Osteocyte (in vitro differentiated cells): ENCODE measurements at places on chromosomes 1 and 21. TPM values are rescaled to one million over a fixed set of nuclear protein-coding genes. Genes with fewer than 3 reads are reported as not detected.

The CYP4Z1 gene
- not detected in 2 replicates for total RNA-seq

GRCh38 chr21:41479686-41480085 is 28.3 kb downstream of the TMPRSS2 start:
- DNase-seq = no peak

The CFAP126 gene
- total RNA-seq = not detected in 2 replicates

- no peak for DNase-seq
Measured at GRCh38 chr1:82893712-82894470, 1093.2 kb downstream of the ADGRL2 start.

- DNase-seq = no peak
Measured at GRCh38 chr1:8217011-8217711, 100.8 kb upstream of the SLC45A1 start.

The ARHGEF16 gene
- 3.2 and 4.3 TPM in 2 replicates for total RNA-seq

DNA sequence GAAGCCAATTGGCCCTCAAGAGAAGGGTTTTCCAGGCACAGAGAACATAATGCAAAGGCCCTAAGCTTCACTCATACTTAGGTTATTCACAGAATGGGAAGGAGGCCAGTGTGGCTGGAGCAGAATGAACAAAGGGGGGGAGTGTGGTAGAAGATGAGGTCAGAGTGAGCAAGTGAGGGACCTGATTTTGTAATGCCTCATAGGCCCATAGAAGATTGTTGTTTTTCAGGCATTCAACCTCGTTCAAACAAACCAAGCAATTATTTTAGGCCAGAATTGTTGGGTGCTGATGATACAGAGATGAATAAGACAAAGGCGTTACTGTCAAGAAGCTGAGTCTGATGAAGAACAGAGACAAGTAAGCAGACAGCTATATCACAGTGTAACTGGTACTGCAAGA is 54.5 kb upstream of the RAP1A start:
- no peak for DNase-seq

GRCh38 chr1:200290010-200290685 is 119.7 kb downstream of the ZNF281 start:
- no peak for DNase-seq

The GBP4 gene
- total RNA-seq = not detected in 2 replicates

DNA sequence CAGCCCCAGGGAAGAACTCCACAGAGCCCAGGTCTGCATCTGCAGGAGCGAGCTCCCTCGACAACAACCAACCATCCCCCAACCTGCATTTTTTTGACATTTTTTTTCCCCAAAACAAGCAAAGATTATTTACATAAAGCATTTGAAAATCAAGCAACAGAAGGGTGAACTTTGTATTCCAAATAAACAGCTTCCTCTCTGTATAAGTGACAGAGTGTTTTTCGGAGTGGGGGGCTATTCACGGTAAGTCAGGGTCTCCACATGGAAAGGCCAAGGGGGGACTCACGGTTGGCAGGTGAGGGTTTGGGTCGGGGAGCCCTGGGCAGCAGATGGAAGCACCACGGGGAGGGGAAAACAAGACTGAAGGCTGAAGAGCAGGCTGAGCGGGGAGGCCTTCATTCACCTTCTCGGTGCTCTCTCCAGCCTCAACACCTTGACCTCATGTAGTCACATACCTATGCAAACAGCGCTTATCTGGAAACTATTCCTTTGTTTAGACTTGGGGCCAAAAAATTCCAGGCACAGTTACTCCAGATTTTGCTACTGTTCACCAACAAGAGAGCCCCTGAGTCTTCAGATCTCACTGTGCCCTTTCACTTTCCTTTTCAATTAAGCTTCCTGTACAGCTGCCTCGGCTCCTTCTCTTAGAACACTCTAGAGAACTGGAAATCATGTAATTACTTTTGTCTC is 27.6 kb downstream of the C2CD2 start:
- DNase-seq = no peak

DNA sequence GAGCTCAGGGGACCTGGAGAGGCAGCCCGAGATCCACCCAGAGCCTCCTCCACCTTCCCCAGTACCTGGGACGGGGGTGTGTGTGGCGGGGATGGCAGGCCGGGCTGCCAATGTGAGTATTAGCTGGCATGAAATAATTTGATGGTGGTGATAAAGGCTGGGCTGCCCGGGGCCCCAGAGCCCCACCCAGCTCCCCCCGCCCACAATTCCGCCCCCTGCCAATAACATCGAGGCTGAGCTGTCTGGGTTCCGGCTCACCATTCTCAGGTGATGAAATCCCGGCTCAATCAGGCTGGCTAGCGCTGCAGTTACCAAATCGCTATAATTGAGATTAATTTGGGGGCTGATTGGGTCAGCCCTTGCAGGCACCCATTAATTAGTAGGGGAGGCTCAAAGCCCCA is 103.8 kb upstream of the CASZ1 start:
- DNase-seq = no peak

- no peak for DNase-seq
Measured at GRCh38 chr1:83997631-83998030, 1.3 kb downstream of the TTLL7 start.

- no peak for DNase-seq
Measured at GRCh38 chr1:155030243-155030795, 3.3 kb downstream of the DCST2 start.

The AIRE gene
- total RNA-seq = not detected in 2 replicates

The KISS1 gene
- total RNA-seq = not detected in 2 replicates

The RNU1-2 gene
- total RNA-seq = 2,650 and 2,859 TPM in 2 replicates

The IL23R gene
- total RNA-seq = not detected in 2 replicates

The FCGR1A gene
- total RNA-seq = not detected in 2 replicates

GRCh38 chr1:2255420-2256369 is 27.6 kb downstream of the SKI start:
- DNase-seq = no peak

The CRYAA gene
- total RNA-seq = not detected in 2 replicates

DNA sequence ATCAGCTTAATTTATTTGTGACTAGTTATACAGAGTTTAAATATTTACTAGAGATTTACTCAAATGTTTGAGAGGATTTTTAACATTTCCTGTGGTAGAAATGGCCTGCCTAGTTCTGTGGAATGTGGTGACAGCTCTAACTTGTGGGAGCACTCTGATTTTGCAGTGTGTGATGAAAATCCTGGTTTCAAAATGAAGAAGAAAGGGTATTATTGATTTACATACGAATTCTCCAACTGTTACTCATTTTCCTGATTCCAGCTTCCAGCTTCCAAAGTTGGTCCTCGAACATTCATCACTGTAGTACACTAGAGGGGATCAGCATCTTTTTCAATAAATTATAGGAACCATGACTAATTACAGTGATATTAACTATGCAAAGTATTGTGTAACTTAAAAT is 462.7 kb upstream of the PKN2 start:
- no peak for DNase-seq

DNA sequence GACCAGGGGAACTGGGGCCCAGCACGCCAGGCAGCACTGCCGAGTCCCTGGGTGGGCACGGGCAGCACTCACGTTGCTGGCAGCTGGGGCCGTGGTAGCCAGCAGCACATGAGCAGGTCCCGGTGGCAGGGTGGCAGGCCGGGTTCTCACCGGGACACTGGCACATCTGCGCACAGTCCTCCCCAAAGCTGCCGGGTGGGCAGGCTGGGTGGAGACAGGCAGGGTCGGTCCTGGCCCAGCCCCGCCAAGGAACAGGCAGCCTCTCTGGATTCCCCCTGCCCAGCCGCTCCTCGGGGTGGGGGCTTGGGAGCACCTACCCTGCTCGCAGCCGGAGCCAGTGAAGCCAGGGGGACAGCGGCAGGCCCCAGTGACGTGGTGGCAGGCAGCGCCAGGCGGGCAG is 42.5 kb downstream of the ARHGEF16 start:
- no peak for DNase-seq

- no peak for DNase-seq
Measured at GRCh38 chr1:65235867-65236805, 73.2 kb upstream of the DNAJC6 start.

DNA sequence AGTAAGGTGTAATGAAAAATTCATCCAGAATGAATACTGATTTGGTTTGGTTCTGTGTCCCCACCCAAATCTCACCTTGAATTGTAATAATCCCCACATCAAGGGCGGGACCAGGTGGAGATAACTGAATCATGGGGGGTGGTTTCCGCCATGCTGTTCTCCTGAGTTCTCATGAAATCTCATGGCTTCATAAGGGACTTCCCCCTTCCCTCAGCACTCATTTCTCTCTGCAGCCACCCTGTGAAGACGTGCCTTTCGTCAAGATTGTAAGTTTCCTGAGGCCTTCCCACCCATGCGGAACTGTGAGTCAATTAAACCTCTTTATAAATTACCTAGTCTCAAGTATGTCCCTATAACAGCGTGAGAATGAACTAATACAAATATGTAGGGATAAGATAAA is 5.5 kb upstream of the SYNJ1 start:
- DNase-seq = no peak

The OR2M2 gene
- total RNA-seq = not detected in 2 replicates

The S100A4 gene
- total RNA-seq = 337 and 353 TPM in 2 replicates

DNA sequence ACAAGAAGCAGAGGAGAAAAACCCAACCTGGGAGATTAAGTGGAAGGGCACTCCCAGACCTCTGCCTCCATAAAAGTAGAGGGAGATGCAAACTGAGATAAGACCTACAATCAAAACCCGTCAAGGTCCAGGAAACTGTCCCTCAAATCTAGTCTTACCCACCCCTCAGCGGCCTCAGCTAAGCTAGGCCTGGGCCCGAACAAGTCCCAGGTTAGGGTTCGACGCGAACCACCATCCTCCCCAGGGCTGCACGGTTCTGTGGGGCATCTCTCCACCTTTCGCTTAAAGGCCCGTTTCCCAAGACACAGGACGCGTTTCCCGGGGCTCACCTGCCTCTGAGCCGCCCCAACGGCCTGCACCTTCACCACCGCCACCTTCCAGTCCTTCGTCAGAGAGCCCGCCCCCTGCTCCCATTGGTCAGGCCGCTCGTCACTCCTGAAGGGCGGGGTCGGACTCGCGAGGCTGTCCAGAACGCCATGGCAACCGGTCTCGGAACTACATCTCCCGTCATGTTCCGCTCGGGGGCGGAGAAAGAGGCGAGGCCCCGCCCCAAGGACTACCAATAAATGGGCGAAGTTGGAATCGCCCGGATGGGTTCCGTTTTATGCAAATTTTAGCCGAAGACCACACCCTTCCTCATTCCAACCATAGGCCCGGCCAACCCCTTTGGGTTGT is at the start of gene CRYZL1:
Gene CRYZL1, minus strand, starts transcription at position 390 of the 675 bp plus-strand sequence. CDS start 10,190 bp downstream, outside the sequence.
- DNase-seq = peak; percentile 100

The IFI16 gene
- 62.4 and 65.9 TPM in 2 replicates for total RNA-seq

- no peak for DNase-seq
Measured at GRCh38 chr1:209402697-209403096, 180.8 kb upstream of the CAMK1G start.

DNA sequence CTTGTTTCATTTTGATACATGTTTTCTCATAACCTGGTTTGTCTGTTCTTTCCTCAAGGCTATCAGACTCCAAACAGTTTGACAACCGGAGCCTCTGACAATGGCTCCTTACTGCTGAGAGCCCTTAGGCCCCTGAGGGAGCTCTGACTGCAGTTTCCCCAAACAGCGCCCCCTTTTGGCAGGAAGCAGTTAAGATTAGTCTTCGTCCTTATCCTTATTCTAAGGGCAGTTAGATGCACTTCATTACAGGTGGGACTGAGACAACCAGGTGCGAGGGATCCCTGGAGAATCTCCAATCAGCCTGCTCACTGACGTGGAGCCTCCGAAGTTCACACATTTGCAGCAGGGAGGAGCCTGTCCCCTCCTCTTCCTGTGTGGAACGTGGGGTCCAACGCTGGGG is 393.1 kb downstream of the BRINP3 start:
- DNase-seq = no peak

GRCh38 chr1:10022656-10023055 is 10.1 kb upstream of the UBE4B start:
- DNase-seq = no peak

The DENND2D gene
- not detected in 2 replicates for total RNA-seq

GRCh38 chr1:227880342-227880924 is 65.0 kb downstream of the PRSS38 start:
- DNase-seq = no peak

- no peak for DNase-seq
Measured at GRCh38 chr1:47235241-47235681, 3.2 kb upstream of the TAL1 start.

DNA sequence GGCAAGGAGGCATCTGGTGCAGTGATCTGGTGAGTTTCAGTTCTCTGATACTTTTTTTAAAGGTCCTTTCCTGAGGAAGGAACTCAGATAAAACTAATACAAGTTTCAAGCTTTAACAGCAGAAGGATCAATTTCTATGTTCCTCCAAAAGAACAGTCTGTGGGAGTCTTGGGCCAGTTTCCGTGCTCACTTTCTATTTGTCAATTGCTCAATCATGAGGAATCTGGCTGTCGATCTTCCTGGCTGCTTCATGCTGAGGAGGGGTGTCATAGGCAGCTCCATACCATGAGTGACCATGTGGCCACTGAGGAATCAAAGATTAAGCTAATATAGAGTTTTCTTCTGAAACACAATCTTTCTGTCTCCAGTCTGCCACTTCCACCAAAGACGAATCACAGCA is 11.4 kb upstream of the TMEM125 start:
- DNase-seq = no peak

DNA sequence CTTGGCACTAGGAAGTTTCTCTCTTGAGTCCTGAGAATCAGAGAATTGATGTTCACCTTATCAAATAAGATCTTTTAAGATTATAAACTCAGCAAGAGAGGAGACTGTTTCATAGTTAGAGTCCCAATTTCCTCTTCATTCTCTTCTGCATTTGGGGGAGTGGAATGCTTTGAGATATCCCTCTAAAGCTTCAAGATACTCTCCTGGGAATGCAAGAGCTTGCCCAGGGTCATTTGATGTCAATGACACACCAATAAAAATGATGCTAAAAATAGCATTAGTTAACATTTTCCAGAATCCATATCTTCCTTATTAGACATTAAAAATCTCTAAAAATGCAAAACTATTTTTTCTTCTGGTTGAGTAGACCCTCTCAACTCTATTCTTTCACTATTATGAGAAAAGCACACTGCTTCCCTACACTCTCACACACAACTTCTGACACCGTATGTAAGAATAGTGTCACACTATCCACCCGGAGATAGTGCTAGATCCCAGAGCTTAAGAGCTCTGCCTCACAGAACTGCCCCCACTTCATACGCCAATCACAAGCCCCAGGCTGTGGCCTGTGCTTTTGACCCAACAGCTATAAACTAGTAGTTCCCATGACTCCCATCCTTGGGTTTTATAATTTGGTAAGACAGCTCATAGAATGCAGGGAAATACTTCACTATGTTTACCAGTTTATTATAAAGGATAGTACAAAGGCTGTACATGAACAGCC is 399.9 kb upstream of the RUNX1 start:
- DNase-seq = no peak

GRCh38 chr1:73820843-73821242 is 377.1 kb downstream of the LRRIQ3 start:
- DNase-seq = no peak

DNA sequence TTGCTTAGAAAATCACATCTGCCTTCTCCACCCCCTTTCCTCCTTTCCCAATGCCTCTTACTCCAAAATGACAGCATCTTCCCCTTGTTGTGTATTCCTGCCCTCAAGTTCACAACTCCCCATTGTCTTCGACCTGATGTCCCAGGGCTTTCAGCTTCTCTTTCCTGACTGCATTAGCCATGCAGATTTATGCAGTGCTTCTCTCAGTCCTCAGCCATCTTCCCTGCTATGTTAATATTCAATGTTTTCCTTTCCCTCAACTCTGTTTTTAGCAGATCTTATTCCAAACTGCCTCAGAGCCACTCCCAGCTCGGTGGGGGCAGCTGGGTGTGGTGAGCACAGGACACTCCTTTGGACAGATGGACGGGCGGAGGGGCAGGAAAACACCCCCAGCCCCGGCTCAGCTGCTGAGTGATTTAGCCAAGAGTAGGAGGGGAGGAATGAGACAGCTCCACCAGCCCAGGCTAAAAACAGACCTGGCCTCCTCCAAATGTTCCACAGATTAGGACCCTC is 71.0 kb downstream of the CD2 start:
- no peak for DNase-seq
